ENCODE measurements at places on chromosomes 7 and 10.

DNA sequence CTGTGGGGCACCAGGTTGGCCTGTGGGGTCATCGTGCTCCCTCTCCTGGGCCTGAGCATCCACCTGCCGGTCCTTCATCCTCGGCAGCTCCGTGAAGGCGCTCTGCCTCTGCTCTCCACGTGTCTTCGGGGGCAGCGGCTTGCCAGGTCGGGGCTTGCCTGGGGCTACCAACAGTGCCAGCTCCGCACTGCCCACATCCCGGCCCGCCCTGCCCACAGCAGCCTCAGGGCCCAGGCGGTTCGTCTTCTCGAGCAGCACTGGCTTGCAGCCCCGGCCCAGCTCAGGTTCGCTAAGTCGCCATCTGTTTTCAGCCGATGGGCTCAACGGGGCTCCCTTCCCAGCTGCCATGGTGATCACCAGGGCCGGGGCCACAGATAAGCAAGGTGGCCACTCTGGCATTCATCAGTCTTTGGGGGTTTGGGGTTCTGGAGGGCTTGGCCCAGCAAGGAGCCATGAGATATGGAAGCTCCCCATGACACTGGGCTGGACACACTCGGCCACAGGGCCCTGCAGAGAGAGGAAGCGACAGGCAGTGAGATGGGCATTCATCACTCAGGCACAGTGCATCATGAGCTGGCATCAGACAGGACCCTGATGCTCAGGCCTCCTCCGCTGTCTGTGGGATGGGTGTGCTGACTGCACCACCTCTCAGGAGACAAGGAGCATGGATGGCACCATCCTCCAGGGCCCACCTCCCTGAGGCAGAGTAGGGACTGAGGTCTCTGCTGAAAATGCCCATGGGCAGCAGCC, 15.5 kb downstream of the ZNF488 start:
- DNase-seq = no peak

DNA sequence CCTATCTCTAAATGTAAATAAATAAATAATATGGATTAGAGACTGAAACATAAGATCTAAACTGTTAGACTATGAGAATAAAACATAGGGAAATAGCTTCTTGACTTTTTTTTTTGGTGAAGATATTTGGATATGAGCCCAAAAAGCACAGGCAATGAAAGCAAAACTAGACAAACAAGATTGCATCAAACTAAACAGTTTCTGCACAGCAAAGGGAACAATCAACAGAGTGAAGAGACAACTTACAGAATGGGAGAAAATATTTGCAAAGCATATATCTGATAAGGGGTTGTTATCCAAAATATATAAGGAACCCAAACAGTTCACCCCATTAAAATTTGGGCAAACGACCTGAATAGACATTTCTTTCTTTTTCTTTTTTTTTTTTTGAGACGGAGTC, 148.1 kb downstream of the SUGCT start:
- DNase-seq = no peak

GRCh38 chr10:124688386-124688785, 55.8 kb downstream of the FAM53B start:
- no peak for DNase-seq

DNA sequence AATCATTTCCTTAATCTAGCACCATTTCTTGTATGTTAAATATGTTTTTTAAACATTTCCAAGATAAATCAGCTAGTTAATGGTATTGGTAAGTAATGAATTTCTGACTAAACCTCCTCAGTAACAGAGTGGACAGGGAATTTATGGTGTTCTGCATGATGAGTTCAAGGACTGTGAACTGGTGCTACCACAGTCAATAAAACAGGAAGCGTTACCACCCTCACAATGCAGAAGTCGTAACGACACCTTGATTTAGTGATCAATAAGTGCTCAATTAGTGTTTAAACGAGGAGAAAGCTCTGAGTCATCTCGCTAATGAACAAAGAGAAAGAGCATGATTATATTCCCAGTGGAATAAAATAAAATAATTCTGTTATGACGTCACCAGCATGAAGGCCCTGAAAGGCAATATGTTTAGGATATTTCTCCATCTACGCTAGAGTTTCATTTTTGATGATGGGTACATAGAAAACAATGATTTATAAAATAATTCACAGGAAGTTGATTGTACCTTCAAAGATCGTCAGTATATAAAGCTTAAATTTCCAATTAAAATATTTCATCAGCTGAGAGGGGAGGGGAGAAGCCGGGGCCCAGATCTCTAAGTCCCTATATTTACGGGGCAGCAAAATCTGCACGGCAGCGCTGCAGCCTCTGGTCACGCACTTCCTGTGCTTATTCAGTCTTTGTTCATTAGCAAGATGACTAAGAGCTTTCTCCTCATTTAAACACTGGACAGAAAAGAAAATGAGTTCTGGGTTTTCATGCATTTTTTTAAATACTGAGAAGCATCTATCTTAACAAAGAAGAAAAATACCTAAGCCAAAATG, 400.5 kb downstream of the PTPRN2 start:
- DNase-seq = no peak

GRCh38 chr7:51123322-51124019, 193.1 kb downstream of the COBL start:
- DNase-seq = no peak

DNA sequence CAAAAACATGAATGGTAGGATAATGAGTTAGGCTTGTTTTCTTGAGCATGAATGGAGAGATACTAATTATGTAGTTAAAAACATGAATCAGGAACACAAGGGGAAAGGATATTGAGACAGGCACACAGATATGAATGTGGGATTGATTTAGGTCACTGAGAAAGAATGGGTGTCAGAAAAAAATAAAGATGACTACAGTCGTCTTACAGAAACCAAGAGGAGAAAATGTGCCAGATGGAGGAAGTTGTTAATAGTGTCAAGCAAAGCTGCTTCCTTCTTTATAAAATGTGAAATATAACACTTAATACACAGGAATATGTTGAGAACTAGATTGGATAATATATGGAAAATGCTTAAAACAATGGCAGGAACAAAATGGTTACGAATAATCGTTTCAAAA, 173.3 kb upstream of the BET1 start:
- no peak for DNase-seq

DNA sequence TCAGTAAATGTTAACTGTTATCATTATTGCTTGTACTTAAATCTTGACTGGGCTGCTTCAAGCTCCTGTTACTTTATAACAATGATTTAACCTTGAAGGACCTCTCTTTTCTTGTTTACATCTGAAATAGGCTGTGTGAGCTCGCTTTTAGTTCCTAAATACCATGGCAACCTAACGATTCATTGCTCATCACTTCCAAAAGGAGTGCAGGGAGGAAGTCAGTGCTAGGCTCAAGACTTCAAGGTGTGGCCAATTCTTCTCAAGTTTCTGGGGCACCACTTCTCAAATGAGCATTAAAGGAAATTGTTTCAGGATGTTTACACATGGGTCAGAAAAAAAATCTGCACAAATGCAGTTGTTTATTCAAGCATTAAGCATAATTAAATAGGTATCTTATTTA, 284.2 kb downstream of the MTERF1 start:
- no peak for DNase-seq

- DNase-seq = no peak
These were observed 166.6 kb downstream of the INHBA start for GRCh38 chr7:41536122-41536872.

- DNase-seq = no peak
These were observed 19.6 kb upstream of the CDCA7L start for GRCh38 chr7:21965291-21965690.

- no peak for DNase-seq
These were observed 26.5 kb downstream of the BTRC start for GRCh38 chr10:101380353-101381017.

DNA sequence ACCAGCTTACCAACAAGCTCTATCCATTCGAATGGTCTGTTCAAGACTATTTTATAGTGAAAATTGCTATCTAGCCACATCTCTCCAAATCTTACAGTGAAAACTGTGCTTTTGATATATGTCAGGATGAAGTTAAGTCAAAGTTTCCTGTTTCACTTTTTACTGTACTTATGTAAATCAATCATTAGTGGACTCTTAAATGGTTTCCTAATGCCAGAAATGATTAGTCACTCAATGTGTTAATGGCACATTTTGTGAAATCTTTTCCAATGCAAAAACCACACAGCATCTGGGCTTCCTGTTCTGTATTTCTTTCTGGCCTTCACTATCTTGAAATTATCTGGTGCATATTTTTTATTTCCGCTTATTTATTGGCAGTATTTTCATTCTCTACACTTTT, 87.3 kb upstream of the STEAP1B start:
- DNase-seq = no peak

DNA sequence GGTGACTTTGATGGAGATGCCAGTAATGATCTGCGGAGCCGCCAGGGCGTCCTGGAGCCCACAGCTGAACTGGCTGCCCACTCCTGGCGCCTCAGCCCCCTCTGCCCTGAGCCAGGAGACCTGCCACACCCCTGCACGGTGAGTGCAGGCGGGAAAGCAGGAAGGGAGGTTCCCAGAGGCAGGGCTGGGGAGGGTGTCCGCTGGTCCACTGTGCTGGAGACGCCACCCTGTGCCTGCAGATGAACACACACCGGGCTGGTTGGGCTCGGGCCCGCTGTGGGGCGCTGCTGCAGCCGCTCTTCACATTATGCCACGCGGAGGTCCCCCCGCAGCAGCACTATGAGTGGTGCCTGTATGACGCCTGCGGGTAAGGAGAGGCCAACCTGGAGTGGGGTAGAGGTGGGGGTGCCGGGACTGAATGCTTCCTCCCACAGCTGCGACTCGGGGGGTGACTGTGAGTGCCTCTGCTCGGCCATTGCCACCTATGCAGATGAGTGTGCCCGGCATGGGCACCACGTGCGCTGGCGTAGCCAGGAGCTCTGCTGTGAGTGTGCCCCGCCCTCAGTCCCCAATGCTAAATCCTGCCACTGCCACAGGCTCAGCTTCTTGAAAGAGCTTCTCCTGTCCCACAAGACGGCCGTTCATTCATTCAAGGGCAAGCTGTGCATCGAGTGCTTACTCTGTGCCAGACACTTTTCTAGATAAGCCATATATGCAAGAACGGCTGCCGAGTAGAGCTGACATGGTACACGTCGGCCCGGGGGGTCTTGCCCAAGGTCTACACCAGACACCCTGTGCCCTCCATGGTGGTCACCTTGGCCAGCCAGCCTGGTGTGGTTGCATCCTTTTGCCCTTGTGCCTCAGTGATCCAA, 14.3 kb upstream of the ZNF467 start:
- no peak for DNase-seq

DNA sequence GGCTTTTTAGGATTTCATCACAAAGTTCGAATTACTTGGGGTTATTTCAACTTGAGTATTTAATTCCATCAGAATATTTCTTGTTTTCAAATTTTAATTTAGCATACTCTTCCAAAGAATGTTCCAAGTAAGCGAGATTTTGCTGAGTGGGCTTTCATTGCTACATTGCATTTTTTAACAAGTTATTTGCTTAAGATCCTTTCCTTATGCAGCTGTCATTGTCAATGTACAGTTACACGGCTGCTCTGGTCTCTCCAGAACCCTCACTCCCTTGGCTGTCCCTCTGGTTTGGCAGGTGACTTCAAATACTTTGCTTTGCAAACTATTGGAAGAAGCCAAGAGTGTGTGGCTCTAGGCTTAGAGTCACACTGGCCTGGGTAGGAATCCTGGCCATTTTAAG, 80.0 kb downstream of the CFAP58 start:
- no peak for DNase-seq

DNA sequence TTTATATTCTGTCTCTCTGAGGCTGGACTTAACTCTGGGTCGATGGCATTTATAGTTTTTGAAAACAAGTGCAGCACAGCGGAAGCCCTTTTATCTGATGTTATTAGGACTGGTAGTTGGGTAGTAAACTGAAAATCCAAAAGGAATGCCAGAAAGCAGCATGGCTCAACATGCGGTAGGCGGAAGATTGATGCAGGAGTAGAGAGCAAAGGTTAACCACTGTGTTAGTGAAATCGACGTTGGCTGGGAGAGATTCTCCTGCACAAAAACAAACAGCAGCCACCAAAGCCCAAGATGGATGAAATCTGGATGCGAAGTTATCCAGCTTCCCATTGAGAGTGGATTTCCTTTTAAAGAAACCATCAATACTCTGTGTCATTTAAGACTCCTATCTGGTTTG, 54.5 kb upstream of the EMX2 start:
- DNase-seq = no peak

DNA sequence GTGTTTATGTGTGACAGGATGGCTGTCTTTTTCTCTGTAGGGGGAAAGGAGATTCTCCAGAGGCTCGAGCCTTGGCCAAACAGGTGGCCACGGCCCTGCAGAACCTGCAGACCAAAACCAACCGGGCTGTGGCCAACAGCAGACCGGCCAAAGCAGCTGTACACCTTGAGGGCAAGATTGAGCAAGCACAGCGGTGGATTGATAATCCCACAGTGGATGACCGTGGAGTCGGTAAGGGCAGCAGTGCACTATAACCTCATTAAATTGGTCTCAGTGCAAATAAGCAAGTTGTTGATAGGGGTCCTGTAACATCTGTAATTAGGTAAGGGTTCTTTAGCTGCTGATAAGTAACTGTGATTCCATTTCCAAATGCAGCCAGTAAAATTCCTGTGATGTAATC, 56.4 kb downstream of the AP3M1 start:
- no peak for DNase-seq

- DNase-seq = no peak
These were observed 372.9 kb upstream of the NFE2L3 start for GRCh38 chr7:25779002-25779546.

- no peak for DNase-seq
These were observed 133.7 kb upstream of the SH2B2 start for GRCh38 chr7:102152672-102153598.

DNA sequence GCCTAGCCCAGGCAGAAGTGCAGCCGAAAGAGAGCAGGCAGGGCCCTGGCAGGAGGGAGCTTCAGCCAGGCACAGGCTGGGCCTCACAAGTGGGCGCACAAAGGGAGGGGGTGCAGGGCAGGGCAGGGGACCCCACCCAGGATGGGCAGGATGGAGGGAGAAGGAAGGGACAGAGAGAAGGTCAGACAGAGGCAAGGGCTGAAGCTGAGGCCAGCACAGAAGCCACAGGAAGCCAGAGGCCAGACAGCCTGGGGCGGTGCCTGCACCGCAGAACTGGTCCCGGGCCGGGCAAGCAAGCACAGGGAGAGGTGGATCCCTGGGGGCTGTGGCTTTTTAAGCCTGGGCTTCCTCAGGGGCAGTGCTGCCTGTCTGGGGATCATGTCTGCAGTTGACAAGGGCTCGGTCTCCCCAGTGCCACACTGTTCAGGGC, 16.7 kb downstream of the NOS3 start:
- DNase-seq = no peak

GRCh38 chr10:89391907-89392756, at the start of gene IFIT1:
Gene IFIT1 (plus strand): TSS chr10:89392623. CDS start chr10:89392713, 90 bp downstream.
- DNase-seq = no peak

DNA sequence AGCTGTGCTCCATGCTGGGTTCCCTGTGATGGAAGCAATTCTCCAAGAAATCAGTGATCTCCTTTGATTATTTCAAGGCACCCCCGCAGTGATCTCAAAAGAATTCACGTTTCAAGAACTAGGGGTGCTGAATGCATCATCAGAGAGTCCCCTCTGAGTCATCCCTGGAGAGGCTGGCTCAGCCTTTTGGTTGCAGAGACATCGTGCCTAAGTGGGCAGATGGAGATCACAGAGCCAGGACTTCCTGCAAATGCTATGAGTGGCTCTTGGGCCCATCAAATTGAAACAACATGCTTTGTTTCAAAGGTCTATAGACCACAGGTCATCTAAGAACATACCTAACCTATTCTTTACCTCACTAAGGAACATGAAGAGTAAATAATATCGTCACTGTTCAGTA, 41.5 kb upstream of the PLEKHA1 start:
- DNase-seq = no peak

- DNase-seq = no peak
These were observed 7.4 kb upstream of the LFNG start for GRCh38 chr7:2512179-2512661.

GRCh38 chr7:39069031-39069430, 91.3 kb downstream of the POU6F2 start:
- DNase-seq = no peak

Measured in NCI-H1092 (cell line).